Activated CD4-positive, alpha-beta T cell treated with anti-CD3 and anti-CD28 coated beads for 36 hours (primary cell): ENCODE measurements at places on chromosomes 7 and 10. TPM values are rescaled to one million over a fixed set of nuclear protein-coding genes. Genes with fewer than 3 reads are reported as not detected.
A peak's percentile ranks its signal among the peaks of the same experiment; 100 is the strongest.

Gene CCT6A
- 182 TPM for total RNA-seq

GRCh38 chr10:9038146-9038714, 983.7 kb downstream of the GATA3 start:
- peaks cover 1% of the 10 kb centered on the region for H3K36me3 ChIP-seq
- no peak overlapping the region for H3K4me3 ChIP-seq
- peaks cover 3% of the 10 kb centered on the region for H3K4me1 ChIP-seq
- H3K27ac ChIP-seq: no peak overlapping the region

- no peaks in the 10 kb centered on the region for H3K4me1 ChIP-seq
- H3K27me3 ChIP-seq: no peaks in the 10 kb centered on the region
- no peak overlapping the region for H3K4me3 ChIP-seq
- no peak for DNase-seq
- no peak overlapping the region for H3K27ac ChIP-seq
Measured at GRCh38 chr10:125010362-125010761, 68.4 kb downstream of the ZRANB1 start.

GRCh38 chr7:135753616-135754413, 5.2 kb upstream of the FAM180A start:
- DNase-seq: no peak
- no peaks in the 10 kb centered on the region for H3K36me3 ChIP-seq
- H3K4me1 ChIP-seq: no peaks in the 10 kb centered on the region

DNA sequence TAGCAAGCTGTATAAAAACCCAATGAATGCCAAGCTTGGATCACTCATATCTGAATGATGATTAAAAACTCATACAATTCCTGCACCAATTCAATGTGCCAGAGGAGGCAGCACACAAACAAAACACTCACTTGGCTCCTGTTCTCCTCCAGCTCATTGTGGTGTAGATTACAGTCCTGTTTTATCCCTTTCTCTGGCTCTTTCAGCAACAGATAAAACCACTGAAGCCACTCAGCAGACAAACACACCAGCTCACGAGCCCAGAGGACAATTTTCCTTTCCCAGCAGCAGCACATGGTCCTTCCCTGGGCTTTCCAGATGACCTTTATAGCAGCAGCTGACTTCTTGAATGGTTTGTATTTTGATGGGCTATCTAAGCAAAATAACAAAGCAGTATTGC, 107.3 kb upstream of the STARD3NL start:
- H3K4me3 ChIP-seq: no peak overlapping the region
- no peak overlapping the region for H3K27ac ChIP-seq
- no peaks in the 10 kb centered on the region for H3K4me1 ChIP-seq
- peaks cover 10% of the 10 kb centered on the region for H3K27me3 ChIP-seq

GRCh38 chr7:95925236-95925635, 152.9 kb downstream of the DYNC1I1 start:
- peaks cover 21% of the 10 kb centered on the region for H3K27me3 ChIP-seq
- H3K36me3 ChIP-seq: no peaks in the 10 kb centered on the region
- H3K4me3 ChIP-seq: no peak overlapping the region
- no peaks in the 10 kb centered on the region for H3K4me1 ChIP-seq
- DNase-seq: no peak

DNA sequence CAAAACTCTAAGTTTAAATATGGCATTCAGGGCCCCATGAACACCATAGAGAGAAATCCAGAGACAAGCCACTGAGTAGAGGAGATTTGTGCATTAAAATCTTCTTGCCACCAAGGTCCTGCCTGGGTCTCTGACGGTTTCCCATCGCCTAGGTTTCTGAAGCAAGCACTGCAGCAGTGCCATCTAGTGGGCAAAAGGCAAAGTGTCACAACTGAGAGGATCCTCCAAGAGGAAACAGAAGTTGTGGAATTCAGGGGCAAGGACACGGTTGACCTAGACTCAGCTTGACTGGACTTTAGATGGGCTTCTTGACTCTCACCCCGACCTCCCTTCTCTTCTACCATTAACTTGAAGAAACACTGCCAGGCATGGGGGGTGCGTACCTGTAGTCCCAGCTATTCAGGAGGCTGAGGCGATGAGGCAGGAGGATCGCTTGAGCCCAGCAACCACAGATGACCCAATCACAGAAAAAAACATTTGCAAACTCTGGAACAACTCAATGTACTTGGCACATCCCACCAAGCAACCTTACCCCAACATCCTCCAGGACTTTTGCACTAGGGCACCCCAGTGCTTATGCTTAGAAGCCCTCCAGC, 604.1 kb downstream of the GALNT17 start:
- no peak overlapping the region for H3K4me3 ChIP-seq
- no peaks in the 10 kb centered on the region for H3K36me3 ChIP-seq
- DNase-seq: peak; percentile 69
- no peaks in the 10 kb centered on the region for H3K4me1 ChIP-seq
- H3K27ac ChIP-seq: no peak overlapping the region

GRCh38 chr7:18890885-18891621, 226.4 kb downstream of the TWIST1 start:
- no peak for DNase-seq
- H3K4me3 ChIP-seq: no peak overlapping the region
- H3K36me3 ChIP-seq: no peaks in the 10 kb centered on the region
- no peaks in the 10 kb centered on the region for H3K27me3 ChIP-seq

Gene C7orf33
- total RNA-seq: not detected

DNA sequence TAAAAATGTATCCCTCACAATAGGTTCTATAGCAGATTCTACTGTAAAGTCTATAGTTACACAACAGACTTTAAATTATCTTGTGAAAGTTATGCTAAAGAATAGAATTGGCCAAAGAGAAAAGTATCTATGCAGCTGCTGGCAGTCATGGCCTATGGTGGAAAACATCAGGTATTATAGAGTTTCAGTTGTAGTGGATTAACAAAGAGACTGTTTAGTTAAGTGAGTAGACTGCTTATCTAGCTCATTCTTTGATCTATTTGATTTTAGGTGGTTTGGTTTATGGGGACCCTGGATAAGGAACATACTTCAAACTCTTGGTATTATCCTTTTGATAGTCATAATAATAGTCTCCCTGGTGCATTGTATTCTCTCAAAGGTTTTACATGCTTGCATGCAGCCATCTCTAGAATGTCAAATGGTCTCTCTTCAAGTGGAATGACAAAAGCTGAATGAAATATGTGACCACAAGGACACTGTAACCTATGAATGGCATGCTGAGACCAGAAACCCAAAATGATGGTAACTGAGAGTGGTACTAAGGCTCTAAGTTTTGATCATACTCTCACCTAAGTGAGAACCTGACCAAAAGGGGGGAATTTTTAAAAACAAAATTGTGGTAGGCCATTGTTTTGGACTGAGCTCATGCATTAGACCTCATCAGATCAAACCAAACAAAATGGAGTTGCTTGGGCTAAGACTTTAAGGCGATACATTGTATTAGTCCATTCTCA, 54.9 kb upstream of the NAMPT start:
- no peak for DNase-seq
- H3K27me3 ChIP-seq: peaks cover 5% of the 10 kb centered on the region
- H3K4me3 ChIP-seq: no peak overlapping the region
- H3K36me3 ChIP-seq: peaks cover 45% of the 10 kb centered on the region
- H3K4me1 ChIP-seq: peaks cover 21% of the 10 kb centered on the region
- H3K27ac ChIP-seq: peak overlapping the region; percentile 3

DNA sequence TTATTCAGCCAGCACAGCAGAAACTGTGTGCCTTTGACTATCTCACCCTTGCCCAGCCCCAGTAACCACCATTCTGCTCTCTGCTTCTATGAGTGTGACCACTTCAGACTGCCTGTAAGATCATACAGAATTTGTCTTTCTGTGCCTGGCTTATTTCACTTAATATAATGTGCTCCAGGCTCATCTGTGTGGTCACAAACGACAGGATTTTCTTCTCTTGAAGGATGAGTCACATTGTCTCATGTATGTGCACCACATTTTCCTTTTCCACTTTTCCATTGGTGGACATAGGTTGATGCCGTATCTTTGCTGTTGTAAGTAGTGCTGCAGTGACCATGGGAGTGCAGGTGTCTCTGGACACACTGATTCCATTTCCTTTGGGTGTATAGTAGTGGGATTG, 122.5 kb upstream of the LANCL2 start:
- H3K36me3 ChIP-seq: no peaks in the 10 kb centered on the region
- no peak for DNase-seq
- H3K4me1 ChIP-seq: no peaks in the 10 kb centered on the region
- no peak overlapping the region for H3K4me3 ChIP-seq
- peaks cover 14% of the 10 kb centered on the region for H3K27me3 ChIP-seq
- H3K27ac ChIP-seq: no peak overlapping the region

DNA sequence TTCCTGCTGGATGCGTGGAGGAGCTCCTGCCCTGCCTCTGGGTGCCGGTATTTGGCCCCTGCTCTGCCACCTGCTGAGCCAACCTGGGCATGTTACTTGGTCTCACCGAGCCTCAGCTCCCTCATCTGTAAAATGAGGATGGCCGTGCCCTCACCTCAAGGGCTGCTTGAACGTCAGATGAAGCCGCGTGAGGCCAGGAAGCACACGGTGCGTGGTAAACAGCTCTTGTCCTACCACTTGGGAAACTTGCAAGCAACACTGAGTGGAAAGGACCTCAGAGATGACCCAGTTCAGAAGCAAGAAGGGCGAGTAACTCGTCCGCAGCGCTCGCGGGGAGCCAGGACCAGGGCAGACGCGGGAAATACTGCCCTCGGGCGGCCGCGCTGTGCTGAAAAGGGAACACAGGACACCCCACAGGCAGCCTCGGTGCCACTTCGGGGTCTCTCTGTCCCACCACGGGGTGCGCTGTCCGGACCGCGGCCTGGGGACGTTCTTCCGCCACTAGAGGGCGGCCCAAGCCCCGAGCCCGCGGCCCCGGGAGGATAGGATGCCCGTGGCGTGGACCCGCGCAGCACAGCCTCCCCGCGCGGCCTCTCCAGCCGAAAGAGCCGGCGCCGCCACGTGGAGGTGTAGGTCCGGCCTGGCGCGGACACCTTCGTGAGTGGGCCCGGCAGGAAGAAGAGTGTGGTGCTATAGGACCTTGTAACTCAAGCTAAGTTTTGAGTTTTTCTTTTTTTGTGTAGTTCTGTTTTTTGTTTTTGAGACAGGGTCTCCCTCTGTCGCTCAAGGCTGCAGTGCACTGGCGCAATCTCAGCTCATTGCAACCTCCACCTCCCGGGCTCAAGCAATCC, 94.1 kb downstream of the PRKAG2 start:
- H3K4me3 ChIP-seq: peak overlapping the region; percentile 71
- no peaks in the 10 kb centered on the region for H3K36me3 ChIP-seq
- peak; percentile 84 for DNase-seq

DNA sequence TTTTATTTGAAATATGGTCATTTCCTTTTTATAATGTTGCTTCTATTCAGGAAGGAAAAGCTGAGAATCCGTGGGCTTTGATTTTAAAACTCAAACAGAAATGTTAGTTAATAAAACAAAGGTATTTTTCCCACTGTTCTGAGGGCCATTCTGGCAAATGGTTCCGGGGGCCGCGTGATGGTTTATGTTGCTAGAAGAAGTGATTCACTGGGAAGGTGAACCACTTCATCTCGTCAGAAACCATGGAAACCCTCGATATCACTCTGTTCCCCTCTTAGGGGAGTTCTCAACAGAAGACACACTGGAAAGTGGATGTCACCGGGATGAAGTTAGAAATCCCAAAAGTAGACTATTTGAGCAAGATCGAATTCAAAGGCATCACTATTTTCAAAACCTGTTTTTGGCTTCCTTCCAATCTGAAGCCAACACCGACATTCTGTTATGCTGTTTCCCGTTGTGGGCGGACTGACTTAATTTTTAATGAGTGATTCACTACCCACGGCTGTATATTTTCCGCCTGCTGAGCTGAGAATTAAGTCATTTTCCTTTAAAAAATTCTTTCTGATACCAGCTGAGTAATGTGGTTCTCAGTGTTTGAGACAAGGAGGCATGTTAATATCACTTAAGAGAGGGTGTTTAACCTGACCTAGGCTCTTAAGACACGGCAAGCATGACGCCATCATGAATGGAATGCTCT, 84.1 kb downstream of the PTPRE start:
- no peaks in the 10 kb centered on the region for H3K36me3 ChIP-seq
- peak overlapping the region; percentile 21 for H3K4me3 ChIP-seq
- DNase-seq: peak; percentile 84
- peaks cover 65% of the 10 kb centered on the region for H3K4me1 ChIP-seq
- peak overlapping the region; percentile 89 for H3K27ac ChIP-seq

DNA sequence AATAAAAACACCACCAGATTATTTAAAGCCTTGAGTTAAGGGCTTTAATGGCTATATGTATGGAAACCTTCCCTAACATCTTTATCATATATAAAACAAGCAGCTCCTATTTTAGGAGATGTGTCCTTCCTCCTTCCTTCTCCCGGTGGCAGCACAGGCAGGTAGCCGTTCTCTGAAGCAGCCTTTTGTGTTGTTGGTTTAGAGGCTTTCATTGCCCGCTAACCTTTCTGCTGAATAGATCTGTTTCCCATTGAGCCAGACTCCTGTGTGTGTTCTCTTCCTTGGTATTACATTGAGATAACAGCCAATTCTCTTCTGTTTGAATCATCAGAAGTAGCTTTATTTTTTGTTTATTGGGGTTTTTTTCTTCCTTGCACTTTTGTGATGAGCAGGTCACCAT, 131.3 kb downstream of the CACNB2 start:
- H3K4me1 ChIP-seq: no peaks in the 10 kb centered on the region
- no peak overlapping the region for H3K4me3 ChIP-seq
- H3K27ac ChIP-seq: no peak overlapping the region
- H3K27me3 ChIP-seq: peaks cover 4% of the 10 kb centered on the region
- DNase-seq: no peak
- H3K36me3 ChIP-seq: no peaks in the 10 kb centered on the region

DNA sequence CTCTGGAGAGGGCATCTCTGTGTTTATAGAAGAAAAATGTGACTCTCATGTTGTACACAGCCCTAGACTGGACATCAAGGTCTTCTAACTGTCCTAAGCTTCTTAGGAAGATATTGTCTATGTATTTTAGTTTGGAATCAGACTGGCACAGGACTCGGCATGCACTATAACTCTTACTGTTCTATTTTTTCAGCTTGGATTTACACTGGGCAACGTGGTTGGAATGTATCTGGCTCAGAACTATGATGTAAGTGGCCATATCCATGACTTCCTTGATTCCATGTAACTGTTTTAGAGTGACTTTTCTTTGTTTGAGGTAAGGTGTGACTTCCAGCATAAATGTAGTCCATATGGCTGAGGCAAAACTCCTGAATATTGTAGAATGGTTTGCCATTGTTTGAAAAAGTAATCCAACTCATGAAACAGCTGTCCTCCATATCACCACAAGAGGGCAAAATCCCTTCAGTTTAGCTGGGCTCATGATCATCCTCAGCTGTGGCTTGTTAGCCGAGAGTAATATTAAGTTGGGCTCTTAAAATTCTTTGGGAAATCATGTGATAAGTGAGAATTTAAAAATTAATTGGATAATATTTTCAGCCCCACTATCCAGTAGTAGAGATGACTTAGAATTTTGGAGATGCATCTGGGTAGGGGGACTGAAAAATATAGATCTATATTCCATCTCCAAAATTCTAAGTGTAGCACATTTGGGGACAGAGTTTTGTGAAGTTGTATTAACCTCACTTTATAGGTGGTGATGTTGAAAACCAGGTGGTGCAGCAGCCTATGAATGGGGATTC, 10.4 kb downstream of the STMP1 start:
- no peak for DNase-seq
- no peak overlapping the region for H3K27ac ChIP-seq
- H3K4me1 ChIP-seq: peaks cover 20% of the 10 kb centered on the region

GRCh38 chr10:132417257-132417910, 20.4 kb downstream of the PWWP2B start:
- no peak for DNase-seq
- H3K4me3 ChIP-seq: no peak overlapping the region
- no peak overlapping the region for H3K27ac ChIP-seq
